ENCODE measurements at places on chromosomes 6 and 20.

GRCh38 chr6:111487661-111488060 lies 4.6 kb upstream of the REV3L start:
- no peak for DNase-seq

- no peak for DNase-seq
Measured at GRCh38 chr6:105982761-105983540, 103.2 kb upstream of the PRDM1 start.

DNA sequence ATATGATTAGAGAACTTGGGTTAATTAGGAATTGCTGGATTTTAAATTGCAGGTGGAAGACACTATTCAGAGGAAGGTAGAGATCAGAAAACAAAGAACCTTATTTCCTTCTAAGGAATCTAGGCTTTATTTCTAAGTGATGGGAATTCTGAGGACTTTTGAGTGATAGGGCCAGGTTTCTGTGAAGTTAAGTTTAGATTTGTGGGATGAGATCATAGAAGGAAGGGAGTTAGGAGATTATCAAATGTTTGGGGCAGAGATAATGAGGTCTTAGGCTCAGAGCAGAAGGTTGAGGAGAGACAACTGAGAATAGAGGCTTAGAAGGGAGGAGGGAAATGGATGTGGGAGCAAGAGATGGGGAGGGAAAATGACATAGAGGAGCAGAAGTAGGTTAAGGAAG lies 109.7 kb upstream of the MMS22L start:
- no peak for DNase-seq

- no peak for DNase-seq
Measured at GRCh38 chr6:18961566-18961965, 574.4 kb downstream of the RNF144B start.

DNA sequence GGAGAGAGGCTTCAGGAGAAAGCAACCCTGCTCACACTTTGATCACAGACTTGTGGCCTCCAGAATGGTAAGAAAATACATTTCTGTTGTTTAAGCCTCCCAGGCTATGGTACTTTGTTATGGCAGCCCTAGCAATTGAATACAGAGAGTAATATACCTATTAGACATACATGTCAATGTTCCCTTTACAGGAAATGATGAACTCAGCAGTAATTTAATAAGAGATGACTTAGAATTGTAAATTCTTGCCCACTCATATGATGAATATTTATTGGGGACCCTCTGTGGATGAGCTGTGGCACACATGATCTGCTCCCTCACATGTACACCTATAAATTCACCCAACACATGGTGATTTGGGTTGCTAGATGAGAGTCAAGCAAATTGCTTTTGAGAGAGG lies 20.4 kb upstream of the FOXA2 start:
- no peak for DNase-seq

DNA sequence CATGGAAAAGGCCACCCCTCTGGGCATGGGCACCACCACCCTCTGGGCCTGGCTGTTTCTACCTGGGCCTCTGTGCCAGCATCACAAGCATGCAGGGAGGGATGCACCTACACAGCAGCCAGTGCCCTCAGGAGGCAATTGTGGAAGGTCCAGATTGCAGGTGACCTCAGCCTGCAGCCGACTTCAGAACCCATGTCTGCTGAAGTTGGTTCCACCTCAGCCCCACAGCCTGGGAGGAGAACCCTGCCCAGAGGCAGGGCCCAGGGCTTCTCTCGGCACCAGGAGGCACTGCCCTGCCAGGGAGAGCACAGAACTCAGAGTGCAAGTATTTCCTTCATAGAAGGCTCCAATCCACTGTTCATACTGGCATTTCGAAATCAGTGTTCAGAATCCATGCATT lies 149.8 kb downstream of the TTLL2 start:
- DNase-seq, result no peak

DNA sequence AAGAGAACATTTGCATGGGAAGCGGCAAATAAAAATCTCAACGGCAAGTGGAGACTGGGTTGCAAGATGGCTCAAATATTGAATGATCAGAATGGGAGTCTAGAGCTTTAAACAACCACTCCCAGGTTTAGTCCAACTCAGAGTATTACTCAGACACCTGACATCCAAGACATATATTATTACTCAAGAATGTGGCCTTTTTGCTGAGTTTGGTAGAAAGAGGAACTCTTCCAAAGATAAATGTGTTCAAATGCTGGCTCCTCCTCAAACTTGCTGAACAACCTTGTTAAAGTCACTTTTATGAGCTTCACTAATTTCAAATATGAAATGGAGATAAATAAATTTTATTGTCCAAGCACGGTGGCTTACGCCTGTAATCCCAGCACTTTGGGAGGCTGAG lies 77.8 kb downstream of the ESR1 start:
- DNase-seq, result no peak

GRCh38 chr20:46779831-46780230 lies 70.4 kb downstream of the SLC2A10 start:
- no peak for DNase-seq

DNA sequence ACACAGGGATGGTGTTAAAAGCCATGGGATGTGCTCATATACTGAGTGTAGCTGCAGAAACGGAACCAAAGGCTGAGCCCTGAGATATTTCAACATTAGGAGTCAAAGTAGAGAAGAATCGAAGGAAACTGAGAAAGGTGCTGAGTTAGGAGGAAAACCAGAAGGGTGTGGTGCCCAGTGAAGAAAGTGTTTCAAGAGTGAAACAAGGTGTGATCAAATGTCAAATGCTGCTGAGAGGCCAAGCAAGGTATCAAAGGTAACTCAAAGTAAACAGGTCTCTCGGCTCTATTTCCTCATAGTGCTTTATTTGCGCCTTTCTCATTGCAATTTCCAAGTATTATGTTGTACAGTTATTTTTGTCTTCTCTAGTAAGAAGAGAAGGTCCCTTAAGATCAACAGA lies 94.1 kb downstream of the PRDM1 start:
- DNase-seq, result no peak
